ENCODE measurements at places on chromosomes 2 and 18.
A peak's percentile ranks its signal among the peaks of the same experiment; 100 is the strongest.

GRCh38 chr2:56510610-56511009, 326.8 kb downstream of the CCDC85A start:
- DNase-seq = no peak
- no peak overlapping the region for H3K4me3 ChIP-seq
- no peak overlapping the region for H3K27ac ChIP-seq

DNA sequence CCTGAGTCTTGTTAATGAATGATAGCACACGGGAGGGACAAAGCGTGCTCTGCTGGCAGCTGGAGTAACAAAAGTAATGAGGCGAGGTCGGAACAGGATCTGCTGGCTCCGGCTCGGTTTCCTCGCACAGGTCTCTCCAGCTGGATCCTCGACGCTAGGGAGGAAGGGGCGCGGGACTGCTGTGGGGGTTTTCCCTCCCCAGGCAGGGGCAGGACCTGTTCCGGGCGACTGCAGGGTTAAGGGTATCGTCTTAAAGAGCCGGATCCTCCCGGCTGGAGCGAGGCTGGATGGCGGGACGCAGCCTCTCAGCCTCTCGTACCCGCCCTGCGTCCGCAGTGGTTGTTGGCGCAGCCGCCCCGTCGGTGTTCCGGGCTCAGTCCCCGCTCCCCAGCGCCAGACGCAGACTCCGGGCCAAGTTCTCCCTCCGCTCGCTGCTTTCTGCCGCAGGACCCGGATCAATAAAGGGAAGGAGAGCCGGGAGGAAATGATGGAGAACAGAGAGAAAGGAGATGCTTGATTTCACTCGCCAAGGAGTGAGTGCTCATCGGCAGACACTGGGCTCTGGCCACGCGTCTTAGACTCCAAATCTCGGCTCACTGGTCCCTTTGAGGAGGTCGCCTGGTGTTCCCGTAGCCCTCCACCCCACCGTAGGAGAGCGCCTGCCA, 1.1 kb upstream of the LIPG start:
- no peaks in the 10 kb centered on the region for H3K36me3 ChIP-seq
- DNase-seq = no peak
- peaks cover 11% of the 10 kb centered on the region for H3K27me3 ChIP-seq
- H3K27ac ChIP-seq = no peak overlapping the region
- H3K4me1 ChIP-seq = peaks cover 25% of the 10 kb centered on the region
- H3K4me3 ChIP-seq = peak overlapping the region; percentile 61

DNA sequence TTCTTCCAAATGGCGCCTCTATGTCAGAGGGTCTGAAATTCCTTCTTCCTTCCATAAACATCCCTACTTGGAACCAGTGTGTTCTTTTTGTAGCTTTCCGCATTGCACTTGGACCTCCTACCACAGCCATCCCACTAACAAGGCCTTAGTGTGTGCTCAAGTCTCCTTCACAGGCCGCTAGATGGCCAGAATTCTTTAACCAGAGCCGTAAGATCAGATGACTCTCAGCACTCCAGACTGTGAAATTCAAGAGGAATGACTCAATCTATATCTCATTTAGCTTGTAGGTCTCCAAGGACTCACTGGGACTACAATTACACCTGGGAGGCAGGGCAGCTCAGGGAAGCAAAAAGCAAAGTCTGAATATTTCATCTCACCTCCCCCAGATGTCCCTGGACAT, 298.9 kb downstream of the EIPR1 start:
- H3K4me3 ChIP-seq = no peak overlapping the region
- H3K4me1 ChIP-seq = no peaks in the 10 kb centered on the region
- DNase-seq = no peak
- peaks cover 5% of the 10 kb centered on the region for H3K27me3 ChIP-seq
- no peak overlapping the region for H3K27ac ChIP-seq

DNA sequence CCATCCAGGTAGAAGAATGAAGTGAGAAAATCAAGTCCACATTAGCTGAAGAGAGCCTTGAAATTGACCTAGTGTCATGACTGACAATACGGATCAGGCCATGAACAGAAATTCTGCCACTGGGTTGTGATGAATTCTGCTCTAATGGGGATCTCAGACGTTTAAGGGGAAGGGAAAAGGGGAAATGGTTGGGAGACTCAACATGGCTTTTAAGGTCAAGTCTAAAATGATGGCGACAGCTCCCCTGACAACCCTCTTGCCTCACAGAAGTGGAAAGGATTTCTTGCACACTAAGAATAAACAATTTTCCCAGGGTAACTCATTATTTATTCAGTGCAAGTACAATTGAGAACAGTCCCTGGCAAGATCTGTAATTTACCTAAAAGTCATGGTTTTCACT, 302.5 kb upstream of the ACVR2A start:
- H3K27ac ChIP-seq = no peak overlapping the region
- no peaks in the 10 kb centered on the region for H3K4me1 ChIP-seq
- H3K27me3 ChIP-seq = no peaks in the 10 kb centered on the region
- H3K4me3 ChIP-seq = no peak overlapping the region
- H3K36me3 ChIP-seq = no peaks in the 10 kb centered on the region
- DNase-seq = no peak

DNA sequence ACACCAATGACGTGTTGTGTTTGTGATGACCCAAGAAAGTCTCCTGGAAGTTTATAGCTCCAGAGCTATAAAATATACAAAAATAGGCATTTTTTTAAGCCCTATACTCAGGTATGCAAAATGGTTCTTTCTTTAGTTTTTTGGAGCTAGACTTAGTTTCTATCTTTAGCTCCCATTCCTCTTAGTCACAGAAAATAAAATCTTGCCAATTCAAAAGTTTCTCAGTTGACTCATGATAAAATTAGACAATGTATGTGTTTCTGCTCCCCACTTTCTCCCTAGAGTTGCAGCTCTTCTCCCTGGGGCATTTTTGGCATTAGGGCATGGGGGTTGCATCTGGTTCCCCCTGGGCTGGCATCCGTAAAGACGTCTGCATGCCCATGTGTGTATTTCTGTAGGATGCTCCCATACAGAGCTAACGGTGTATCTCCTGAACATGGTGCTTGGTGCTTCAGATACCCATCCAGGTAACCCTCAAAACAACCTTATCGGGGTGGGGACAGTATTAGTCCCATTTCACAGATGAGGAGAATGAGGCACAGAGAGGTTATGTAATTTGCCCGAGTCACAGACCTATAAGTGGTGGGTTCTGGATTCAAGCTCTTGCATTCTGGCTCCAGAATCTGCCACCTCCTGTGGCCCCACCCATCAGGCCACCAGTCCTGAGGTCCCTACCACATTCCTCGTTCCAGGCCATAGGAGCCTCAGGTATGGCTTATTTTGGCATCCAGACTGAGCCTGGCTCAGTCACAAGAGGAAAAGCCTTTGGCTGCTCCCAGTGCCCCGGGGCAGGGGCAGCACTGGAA, 43.1 kb upstream of the ASAP2 start:
- no peak for DNase-seq
- no peaks in the 10 kb centered on the region for H3K36me3 ChIP-seq
- no peaks in the 10 kb centered on the region for H3K27me3 ChIP-seq
- peaks cover 69% of the 10 kb centered on the region for H3K4me1 ChIP-seq
- H3K27ac ChIP-seq = peak overlapping the region; percentile 74
- no peak overlapping the region for H3K4me3 ChIP-seq

DNA sequence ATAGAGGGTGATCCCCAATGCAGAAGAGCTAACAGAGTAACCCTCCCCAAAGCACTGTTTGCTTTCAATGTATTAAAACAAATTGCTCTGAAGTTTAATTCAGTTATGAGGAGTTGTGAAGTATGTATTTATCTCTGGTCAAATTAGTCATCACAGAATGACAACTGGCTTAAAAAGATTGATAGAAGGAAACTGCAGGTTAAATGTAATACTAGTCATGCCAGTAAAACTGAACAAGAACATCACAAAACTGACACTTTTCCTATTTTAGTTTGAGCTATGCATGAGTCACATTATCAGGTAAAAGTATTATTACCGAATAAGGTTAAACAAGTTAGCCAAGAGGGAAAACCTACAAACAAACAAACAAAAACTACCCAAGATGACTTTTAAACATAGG, 99.0 kb upstream of the ACVR1C start:
- DNase-seq = no peak
- peaks cover 42% of the 10 kb centered on the region for H3K36me3 ChIP-seq
- no peak overlapping the region for H3K27ac ChIP-seq
- no peak overlapping the region for H3K4me3 ChIP-seq
- H3K27me3 ChIP-seq = no peaks in the 10 kb centered on the region

DNA sequence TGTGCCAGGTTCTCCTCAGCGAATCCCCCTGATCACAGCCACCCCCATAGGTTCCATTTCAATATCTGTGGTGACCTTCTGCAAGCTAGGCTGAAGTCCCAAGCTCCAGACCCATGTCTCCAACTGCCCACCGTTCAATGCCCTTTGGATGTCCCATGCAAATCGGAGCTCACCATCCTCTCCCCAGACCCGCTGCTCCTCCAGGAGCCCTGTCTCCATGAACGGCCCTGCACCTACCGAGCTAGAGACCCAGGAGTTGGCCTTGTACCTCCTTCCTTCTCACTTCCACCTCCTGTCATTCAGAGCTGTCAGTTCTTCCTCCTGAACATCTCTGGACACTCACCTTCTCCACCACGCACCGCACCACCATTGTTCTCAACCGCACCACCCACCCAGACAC, 1.0 kb upstream of the FAHD2A start:
- H3K4me3 ChIP-seq = no peak overlapping the region
- peaks cover 14% of the 10 kb centered on the region for H3K4me1 ChIP-seq
- no peaks in the 10 kb centered on the region for H3K27me3 ChIP-seq
- H3K36me3 ChIP-seq = no peaks in the 10 kb centered on the region
- DNase-seq = no peak

GRCh38 chr2:69796174-69796573, 33.3 kb upstream of the GMCL1 start:
- H3K4me1 ChIP-seq = peaks cover 29% of the 10 kb centered on the region
- H3K36me3 ChIP-seq = no peaks in the 10 kb centered on the region
- H3K27me3 ChIP-seq = no peaks in the 10 kb centered on the region
- no peak for DNase-seq

DNA sequence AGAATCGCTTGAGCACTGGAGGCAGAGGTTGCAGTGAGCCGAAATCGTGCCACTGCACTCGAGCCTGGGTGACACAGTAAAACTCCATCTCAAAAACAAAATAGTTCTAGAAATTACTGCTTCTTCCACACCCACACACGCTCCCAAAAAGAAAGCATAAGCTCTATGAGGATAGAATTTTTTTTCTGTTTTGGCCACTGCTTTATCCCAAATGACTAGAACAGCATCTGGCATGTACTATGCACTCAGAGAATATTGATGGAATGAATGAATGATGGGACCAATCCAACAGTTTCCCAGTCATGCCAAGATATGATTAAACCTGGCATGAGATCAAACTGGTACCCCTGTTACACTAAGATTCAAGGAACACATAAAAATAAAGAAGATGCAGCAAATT, 455.4 kb upstream of the CHAC2 start:
- H3K4me3 ChIP-seq = no peak overlapping the region
- no peaks in the 10 kb centered on the region for H3K36me3 ChIP-seq
- no peaks in the 10 kb centered on the region for H3K27me3 ChIP-seq
- H3K27ac ChIP-seq = no peak overlapping the region

GRCh38 chr2:65055422-65056214, 598 bp upstream of the CEP68 start:
- H3K27me3 ChIP-seq = no peaks in the 10 kb centered on the region
- peak overlapping the region; percentile 89 for H3K27ac ChIP-seq
- no peak for DNase-seq

DNA sequence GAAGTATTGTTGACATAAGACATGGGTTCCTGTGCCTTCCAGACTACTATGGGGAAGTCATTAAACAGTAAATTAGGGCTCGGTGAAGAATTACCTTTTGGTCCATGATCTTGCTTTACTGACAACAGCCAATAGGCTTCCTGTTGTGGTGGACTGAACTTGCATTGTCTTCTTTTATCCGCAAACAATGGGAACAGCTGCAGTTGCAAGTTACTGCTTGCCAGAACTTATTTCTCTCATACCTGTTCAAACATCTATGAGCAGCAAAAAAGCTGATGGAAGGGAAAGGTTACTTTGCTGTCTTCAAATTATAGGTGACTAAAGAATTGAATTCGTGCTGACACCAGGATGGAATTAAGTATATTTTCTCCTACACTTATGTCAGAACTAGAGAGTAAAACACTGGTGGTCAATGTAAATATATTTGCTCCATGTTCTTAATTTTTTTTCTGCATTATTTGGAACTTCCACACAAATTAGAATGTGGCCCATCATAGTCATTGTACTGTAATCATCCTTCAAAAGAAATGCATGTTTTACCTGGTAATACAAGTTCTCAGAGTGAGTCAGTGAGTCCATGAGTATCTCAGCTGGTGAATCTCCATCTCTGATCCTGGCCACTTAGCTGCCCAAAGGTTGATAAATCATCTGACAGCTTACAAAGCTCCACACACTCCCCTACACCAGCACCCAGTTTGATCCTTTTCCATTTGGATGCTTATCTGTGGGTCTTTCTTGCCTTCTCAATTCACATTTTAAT, 37.3 kb upstream of the RNF152 start:
- H3K27ac ChIP-seq = no peak overlapping the region
- no peak for DNase-seq
- H3K4me1 ChIP-seq = peaks cover 14% of the 10 kb centered on the region
- no peaks in the 10 kb centered on the region for H3K27me3 ChIP-seq

DNA sequence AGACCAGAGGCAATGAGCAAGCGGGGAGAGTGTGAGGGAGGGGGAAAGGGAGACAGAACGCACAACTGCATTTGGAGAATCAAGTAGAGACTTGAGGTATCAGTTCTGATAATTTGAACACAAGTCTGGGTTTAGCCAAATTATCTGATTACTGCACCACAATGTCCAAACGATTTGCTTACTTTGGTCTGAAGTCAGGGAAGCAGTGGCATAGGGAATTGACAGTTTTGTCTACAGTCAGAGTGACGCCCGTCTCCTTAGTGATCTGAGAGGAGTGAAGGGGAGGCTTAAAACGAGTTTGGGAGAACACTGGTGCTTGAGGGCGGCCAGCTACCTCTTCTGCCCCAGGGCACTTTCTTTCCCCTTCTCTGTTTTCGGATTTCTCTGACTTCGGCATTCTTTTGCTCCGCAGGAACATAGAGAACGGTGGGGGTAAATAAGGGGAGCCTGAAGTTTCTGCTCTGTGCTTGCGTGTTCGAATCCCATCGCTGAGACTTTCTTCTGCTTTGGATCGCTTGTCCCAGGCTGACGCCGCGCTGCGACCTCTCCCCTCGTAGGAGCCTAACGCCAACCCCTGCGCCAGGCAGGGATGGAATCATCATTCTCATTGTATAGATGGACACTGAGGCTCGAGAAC, 2.9 kb upstream of the DLX2 start:
- no peak overlapping the region for H3K27ac ChIP-seq
- H3K27me3 ChIP-seq = peaks cover 79% of the 10 kb centered on the region

GRCh38 chr2:124985270-124985669, 960.2 kb downstream of the CNTNAP5 start:
- H3K4me1 ChIP-seq = no peaks in the 10 kb centered on the region
- H3K27ac ChIP-seq = no peak overlapping the region
- H3K36me3 ChIP-seq = no peaks in the 10 kb centered on the region
- H3K4me3 ChIP-seq = no peak overlapping the region
- H3K27me3 ChIP-seq = no peaks in the 10 kb centered on the region

- H3K27ac ChIP-seq = no peak overlapping the region
- no peak overlapping the region for H3K4me3 ChIP-seq
- H3K36me3 ChIP-seq = no peaks in the 10 kb centered on the region
- peaks cover 2% of the 10 kb centered on the region for H3K4me1 ChIP-seq
- H3K27me3 ChIP-seq = no peaks in the 10 kb centered on the region
These were observed 73.4 kb downstream of the MARCHF4 start for GRCh38 chr2:216298719-216299495.
